ENCODE measurements at places on chromosomes 7 and 10. TPM values are rescaled to one million over a fixed set of nuclear protein-coding genes. Genes with fewer than 3 reads are reported as not detected.

The HIBADH gene
- 30.5 TPM for polyA plus RNA-seq

The DRGX gene
- polyA plus RNA-seq = not detected

The CPN1 gene
- 0.99 TPM for polyA plus RNA-seq

The BTBD16 gene
- 0.18 TPM for polyA plus RNA-seq

The WEE2 gene
- 2.1 TPM for polyA plus RNA-seq

The CD36 gene
- 40.5 TPM for polyA plus RNA-seq

The GIMAP7 gene
- 17.0 TPM for polyA plus RNA-seq

The GNAT3 gene
- 0.81 TPM for polyA plus RNA-seq

The NPVF gene
- polyA plus RNA-seq = not detected

The EDRF1 gene
- polyA plus RNA-seq = 30.4 TPM

GRCh38 chr10:17805921-17806577 lies 3.1 kb upstream of the MRC1 start:
- DNase-seq = no peak

- DNase-seq = peak; percentile 5
Measured at GRCh38 chr10:86824151-86824550, 67.7 kb downstream of the BMPR1A start.

- DNase-seq = no peak
Measured at GRCh38 chr10:35058134-35058533, 32.0 kb downstream of the CUL2 start.

- no peak for DNase-seq
Measured at GRCh38 chr10:107083388-107084009, 81.0 kb downstream of the SORCS1 start.

GRCh38 chr10:1594372-1595241 lies 142.7 kb downstream of the ADARB2 start:
- DNase-seq = peak; percentile 23

DNA sequence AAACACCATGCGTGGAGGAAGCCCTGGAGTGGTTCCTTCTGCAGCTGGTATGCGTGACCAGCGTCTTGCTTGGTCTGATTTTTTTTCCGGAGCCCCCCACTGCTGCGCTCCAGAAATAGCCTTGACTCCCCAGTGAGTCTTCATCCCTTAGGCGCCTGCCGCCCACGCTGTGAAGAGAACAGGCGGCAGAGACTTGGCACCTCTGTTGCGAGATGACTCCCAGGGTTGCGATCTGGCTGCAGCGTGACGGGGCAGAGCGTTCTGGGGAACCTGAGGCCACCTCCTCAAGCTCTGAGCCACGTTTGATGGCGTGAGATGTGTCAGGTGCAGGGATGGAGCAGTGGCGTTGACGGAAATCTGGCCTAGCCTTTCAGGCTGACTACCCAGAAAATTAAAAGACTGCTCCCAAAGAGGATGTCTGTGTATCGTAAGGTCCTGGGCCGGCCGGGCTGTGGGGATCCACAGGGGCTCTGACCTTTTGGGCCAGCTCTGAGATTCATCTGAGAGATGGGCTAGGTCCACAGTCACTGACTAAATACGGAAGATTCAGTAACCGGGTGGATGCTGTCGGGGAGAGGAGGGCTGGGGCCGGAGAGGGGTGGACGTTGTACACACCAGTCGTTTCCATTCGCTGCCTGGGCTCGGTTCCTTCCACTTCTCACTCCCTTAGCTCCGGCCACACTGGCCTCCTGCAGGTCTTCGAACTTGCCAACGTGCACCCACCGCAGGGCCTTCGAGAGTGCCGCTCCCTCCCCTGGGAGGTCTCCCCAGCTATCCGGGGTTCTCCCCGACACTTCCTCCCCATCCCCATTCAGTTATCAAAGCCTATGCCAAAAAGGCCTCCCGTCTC lies 33.8 kb downstream of the PFKFB3 start:
- no peak for DNase-seq

DNA sequence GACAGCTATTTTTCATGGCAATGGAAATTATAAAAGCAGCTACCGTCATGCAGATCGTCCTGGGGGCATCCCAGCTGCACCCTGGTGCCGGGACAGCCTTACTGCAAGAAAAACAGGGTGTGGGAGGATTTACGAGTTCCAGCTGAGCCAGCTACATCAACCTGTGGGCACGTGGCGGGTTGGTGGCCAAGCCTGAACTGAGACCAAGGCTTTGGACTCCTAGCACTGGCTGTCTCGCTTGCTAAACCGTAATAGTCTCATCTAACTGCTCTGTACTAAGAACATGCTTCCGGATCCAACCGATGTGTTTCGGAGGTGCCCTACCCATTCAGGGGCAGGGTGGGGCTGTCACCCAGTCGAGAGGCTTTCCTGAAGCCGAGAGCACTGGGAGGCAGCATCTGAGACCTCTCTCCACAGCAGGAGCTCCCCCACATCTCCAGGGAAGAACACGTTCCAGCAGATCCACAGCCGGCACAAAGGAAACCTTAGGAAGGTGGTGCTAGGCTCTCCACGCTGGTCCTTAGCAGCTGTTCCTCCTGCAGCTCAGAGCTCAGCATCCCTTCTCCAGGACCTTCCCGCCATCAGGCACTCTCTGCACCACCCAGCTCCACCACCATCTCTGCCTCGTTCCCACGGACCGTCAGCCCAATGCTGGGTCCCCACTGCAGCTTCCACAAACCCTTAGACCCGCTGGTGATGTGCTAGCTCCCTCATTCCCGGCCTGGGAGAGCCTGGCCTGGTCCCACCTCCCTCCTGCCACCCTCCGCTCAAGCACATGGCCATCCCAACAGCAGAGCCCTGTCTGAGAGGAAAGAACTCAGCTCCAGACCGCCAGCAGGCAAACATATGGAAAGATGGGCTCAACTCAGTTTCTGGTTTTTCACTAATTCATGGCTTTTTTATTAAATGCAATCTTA lies 158.5 kb downstream of the PTPRN2 start:
- DNase-seq = no peak

DNA sequence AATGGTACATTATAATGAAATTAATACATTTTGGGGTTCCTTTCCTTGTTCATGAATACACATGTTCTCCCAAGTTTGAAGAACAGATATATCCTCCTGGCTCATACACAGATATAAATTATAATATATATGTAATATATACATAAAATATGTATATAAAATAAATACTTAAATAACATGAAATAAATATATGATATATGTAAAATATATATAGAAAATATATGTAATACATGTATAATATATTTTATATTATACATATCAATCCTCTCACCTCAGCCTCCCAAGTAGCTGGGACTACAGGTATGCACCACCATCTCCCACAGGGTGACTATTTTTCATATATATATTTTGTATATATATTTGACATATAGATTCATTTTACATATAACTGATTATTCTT lies 68.0 kb downstream of the MRC1 start:
- DNase-seq = no peak

GRCh38 chr7:115070311-115070710 lies 148.4 kb downstream of the MDFIC start:
- DNase-seq = no peak

- DNase-seq = no peak
Measured at GRCh38 chr10:74936577-74937265, 110.3 kb downstream of the KAT6B start.

DNA sequence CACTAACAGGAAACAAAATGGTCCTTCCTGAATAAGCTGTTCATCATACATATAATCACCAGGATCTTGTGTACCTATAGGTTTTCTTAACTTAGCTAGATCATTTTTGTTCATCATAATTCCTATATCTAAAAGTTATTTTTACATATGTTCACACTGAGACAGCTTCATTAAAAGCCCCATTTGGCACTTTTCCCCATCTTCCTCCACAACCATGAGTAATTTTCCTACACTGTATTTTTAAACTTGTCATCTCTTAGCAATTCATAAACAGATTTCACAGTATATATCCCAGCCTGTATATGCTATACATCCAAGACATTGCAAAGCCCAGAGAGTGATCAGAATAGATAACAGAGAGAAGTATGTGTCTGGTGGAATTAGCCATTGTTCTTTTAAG lies 28.3 kb downstream of the ZNF365 start:
- no peak for DNase-seq

DNA sequence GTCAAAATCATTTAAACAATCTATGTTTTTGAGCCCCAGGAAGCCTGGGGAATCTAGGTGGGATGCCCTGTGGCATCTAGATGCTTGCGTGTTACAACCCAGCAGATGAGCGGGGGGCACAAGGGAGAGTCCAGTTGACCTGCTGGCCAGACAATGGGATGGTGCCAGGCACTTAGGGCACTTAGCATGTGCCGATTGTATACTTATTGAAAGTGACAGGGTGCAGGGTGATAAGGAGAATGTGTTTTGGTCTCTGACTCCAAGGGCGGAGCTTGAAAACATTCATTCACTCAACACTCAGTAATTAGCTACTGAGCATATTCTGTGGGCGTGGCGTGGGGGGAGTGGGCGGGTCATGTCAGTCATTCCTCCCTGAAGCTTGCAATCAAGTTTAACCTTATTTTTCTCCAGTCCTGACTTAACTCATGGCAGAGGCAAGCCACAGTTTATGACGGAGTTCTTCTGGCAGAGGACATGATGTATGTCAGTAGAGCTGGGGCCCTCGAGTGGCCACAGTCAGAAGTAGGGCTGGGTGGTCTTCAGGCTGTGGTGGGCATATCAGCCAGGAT lies 115.1 kb downstream of the PRKCQ start:
- peak; percentile 13 for DNase-seq

DNA sequence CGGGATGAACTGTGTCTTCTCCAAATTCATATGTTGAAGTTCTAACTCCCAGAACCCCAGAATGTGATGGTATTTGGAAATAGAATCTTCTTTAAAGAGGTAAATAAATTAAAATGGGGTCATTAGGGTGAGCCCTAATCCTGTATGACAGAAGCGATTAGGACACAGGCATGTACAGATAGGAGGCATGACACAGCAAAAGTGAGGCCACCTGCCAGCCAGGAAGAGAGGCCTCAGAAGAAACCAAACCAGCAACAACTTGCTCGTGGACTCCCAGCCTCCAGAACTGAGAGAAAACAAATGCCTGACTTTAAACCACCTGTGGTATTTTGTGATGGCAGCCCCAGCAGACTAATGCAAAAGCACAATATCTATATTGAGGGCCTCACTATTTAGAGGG lies 214.3 kb downstream of the NEBL start:
- no peak for DNase-seq

DNA sequence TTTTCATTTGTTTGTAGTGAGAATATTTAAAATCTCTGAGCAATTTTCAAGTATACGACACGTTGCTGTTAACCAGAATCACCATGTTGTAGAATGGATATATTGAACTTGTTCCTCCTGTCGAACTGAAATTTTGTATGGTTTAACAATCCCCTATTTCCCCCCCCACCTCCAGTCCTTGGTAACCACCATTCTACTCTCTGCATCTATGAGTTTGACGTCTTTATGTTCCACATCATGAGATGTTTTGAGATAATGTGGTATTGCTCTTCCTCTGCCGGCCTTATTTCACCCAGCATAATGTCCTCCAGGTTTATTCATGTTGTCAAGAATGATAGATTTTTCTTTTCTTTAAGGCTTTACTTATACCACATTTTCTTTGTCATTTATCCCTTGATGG lies 17.4 kb upstream of the PRKCQ start:
- no peak for DNase-seq

DNA sequence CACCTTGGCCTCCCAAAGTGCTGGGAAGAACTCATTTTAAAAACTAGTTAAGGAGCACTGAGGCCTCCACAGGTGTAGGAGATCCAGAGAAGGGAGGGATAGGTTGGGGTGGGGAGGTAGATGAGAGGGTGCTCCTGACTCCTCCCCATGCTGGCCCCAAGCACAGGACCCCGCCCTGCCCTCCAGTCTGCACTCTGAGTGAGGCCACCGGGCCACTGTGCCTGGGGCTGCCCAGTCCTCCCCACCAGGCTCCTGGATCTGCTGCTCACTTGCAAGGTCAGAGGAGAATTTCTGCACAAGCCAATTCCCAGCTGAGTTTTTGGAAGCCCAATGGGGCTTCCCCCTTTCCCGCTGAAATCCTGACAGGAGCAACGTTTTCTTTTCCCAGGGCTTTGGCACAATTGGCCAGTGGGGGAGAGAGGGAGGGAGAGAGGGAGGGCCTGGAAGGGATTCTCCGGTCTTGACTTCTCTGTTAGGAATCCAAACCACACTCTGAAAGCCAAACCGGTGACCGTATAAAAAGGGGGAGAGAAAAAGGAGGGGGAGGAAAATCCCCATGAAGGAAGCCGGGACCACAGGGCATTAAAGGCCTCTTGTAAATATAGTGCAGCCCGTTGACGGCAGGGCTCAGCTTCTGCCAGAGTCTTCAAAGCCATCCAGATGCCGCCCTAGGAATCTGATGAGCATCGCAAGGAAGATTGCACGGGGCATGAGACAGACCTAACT lies 116.2 kb downstream of the SH3PXD2A start:
- no peak for DNase-seq

DNA sequence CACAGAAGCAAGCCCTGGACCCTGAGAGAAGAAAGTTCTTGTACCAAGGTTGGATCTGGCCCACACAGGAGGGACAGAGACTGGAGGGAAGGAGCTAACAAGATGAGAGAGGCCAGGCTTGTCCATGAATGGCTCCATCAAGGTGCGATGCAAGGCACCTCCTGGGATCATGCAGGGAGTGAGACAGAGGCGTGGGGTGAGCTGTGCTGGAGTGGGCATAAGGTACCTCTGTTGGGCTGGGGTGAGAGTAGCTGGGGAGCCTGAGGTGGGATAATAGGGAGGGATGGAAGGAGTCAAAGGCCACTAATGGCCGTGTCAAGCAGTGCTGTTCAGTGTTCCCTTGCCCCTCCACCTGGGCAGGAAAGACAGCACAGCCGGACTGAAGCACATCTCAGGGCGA lies 9.9 kb downstream of the TMEM72 start:
- no peak for DNase-seq

Measured in small intestine (tissue), 16 donors.